NCI-H1417 treated with DMSO at 0.1 percent for 48 hours (cell line): ENCODE measurements at places on chromosomes 11 and 22.

DNA sequence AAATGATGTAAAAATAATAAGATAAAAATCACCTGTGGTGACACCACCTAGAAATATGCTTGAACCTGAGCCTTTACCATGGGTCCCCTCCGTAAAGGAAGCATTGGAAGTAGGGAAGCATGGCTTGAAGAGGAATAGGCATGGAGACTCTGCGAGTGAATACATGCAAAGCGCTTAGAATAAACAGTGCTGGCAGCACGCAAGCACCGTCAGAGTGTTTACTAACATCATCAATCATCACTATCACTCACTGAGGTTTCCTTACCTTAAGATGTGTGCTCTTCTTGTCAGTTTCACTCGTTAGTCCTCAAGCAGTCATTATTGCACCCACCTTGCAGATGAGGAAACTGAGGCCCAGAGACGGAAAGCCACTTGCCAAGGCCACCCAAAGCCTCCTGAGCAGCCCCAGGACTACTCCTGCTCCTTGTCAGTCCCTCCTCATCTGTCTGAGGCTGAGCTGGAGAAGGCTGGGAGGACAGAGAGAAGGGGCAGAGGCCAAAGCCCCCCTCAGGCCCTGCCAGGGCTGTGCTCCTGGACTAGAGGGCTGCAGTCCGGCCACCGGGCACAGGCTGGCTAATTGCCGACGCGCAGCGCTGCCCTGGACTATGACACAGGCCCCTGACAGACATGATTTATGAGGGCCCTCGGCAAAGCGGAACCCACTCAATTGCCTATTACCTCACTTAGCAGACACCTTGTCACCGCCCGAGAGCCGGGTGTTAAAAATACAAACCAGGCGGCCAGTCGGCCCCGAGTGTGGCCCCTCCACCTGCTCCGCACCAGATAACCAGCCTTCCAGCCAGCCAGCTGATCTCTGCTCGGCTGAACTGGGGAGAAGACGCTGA is 168.9 kb downstream of the MN1 start:
- DNase-seq: no peak

GRCh38 chr22:47564158-47564450 is 801.7 kb downstream of the TBC1D22A start:
- no peak for DNase-seq

GRCh38 chr11:2104524-2105440 is 34.4 kb downstream of the IGF2 start:
- no peak for DNase-seq

DNA sequence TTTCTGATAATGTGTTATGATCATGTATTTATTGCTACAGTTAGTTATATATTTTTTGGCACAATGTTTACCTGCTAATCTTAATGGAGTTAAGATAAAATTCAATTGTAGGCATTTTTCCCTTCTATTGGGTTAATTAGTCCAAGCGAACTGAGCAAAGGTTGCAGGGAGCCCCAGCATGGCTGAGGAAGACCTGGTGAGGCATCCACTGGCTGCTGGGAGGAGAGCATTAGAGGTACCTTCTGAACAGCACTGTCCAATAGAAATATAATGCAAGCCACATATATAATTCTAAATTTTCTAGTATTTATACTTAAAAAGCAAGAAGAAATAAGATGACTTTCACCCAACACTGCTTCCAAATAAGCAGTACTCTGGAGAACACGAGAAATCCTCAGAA is 689 bp upstream of the TMEM126A start:
- DNase-seq: no peak

DNA sequence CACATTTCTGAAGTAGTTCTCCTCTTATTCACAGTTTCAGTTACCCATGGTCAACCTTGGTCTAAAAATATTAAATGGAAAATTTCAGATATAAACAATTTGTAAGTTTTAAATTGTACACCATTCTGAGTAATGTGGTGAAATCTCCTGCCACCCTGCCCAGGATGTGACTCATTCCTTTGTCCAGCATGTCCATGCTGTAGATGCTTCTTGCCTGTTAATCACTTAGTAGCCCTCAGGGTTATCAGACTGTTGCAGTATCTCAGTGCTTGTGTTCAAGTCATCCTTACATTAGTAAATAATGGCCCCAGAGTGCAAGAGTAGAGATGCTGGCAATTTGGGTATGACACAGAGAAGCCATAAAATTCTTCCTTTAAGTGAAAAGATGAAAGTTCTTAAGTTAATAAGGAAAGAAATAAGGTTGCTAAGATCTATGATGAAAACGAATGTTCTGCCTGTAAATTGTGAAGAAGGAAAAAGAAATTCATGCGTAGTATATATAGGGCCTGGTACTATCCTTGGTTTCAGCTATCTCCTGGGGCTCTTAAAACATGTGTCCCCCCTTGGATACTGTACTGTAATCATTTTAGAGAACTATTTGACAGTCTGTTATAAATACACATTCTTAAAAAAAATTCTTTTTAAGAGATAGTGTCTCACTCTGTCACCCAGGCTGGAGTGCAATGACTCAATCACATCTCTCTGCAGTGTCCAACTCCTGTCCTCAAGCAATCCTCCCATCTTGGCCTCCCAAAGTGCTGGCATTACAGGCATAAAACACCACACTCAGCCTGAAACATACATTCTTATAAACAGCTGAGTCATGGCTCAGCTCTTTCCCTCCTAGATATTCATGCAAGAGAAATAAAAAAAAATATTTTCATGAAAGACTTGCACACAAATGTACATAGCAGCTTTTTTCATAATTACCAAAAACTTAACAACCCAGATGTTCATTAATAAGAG is 31.3 kb downstream of the MTNR1B start:
- DNase-seq: no peak

DNA sequence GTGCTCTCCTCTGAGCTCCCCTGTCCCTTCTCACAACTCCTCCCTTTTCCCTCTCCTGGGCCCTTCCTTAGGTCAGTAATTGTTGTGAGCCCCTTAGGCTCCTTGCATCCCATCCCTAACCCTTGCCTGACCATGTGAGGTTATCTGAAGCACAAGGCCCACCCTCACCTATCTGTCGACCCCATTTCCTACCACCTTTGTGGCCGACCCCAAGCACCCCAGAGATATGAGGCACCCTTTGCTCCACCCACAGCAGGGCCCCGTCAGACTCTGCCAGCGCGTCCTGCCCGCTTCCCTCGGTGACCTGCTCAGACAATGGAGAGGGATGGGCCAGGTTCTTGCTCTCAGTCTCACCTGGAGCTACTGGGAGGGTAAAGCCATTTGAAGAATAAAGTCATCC is 1.3 kb downstream of the GNG3 start:
- DNase-seq: peak; percentile 52

GRCh38 chr22:21599053-21599893 is 30.5 kb downstream of the YDJC start:
- DNase-seq: no peak

GRCh38 chr11:104118105-104118744 is 45.7 kb downstream of the PDGFD start:
- DNase-seq: no peak

DNA sequence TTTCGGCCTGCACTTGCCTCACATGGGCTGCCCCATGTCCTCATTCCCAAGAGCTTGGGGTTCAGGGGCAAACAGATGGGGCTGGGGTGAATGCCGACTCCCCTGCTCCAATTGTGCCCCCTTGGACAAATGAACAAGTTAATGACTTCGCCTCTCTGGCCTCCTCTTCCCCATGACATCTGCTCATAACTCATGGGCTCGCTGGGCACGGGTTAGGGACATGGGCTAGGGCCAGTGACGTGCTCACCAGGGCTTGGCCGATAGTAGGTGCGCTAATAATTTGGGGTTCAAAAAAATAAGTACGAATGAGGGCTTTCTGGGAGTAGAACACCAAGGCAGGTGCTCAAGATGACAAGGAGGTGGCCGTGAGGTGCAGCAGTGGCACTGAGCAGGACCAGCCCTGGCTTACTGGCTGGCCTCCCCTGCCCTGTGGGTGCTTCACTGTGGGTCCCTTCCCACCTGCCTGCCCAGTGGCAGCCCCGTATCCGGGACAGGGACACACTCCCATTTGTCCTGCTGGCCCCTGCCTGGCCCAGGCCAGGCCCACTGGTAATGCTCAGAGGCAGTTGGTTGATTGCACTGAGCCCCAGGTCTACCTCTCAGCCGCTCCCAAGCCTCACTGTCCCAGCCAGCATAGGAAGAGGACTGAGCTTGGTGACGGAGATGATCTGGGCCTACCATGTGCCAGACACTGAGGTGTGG is 12.3 kb downstream of the CBX6 start:
- no peak for DNase-seq

DNA sequence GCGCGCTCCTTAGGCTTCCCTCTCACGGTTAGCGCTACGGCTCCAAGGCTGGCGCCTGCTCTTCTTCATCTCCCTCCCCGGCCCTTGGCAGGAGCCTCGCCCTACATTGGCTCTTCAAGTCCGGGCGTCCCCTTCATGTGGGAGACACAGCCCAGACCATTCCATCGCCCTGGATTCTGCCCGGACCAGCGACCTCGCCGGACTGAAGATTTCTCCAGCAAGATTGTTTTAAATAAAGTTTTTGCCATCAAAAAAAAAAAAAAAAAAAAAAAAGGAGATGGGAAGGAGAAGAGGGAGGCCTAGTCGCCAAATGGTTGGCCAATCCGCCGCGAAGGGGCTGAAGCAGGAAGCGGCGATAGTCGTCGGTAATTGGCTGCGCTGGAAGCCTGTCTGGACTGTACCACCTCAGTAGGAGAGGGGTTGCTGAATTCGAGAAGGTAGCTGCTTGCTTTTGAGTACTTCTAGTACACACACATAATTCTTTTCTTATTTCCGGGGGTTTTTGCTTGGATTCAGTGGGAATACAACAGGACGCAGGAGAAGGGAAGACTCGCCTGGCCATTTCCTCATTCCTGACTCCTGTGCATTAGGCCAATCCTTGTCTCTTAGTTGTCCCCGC is 688 bp upstream of the ZDHHC5 start:
- peak; percentile 100 for DNase-seq

DNA sequence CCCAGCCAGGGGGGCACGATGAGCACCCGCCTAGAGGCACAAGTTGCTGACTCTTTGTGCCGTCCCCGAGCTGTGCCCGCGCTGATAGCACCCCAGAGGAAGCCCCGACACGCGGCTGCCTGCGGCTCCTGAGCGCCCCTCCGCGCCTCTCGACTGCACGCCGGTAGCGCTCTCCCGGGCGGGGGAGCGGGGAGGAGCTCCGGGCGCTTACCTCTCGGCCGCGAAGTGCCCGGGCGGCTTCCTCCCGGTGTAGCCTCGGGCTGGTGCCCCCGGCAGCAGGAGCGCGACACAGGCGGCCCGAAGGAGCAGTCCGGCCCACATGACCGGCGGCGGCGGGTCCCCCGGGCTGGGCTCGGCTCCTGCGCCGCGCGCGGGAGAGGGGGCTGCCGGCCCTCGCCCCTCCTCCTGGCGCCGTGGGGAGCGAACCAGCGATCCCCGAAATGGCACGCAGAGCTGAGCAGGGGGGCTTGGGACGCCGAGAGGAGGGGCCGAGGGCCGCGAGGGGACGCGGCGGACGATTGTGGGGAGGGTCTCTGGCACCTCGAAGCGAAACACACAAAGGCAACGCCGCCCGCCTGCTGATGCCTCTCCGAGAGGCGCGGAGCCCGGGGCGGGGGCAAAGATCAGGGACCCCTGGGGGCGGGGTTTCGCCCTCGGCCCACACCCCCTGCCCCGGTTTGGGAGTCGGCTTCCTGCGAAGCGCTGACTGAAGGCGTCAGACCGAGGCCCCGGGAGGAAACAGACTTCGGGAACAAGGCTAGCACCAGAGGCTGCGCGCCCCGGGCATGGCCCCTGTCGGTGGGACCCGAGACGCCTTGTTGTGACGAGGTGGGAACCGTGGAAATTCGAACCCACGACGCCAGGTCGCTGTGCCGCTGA is at the start of gene VWCE:
Gene VWCE (minus strand): TSS at position 600 of the 879 bp plus-strand sequence. CDS start 279 bp downstream, at position 321.
- DNase-seq: peak; percentile 20

GRCh38 chr11:73189315-73189714 is 28.8 kb upstream of the P2RY2 start:
- no peak for DNase-seq

GRCh38 chr11:336659-337198 is 16.1 kb upstream of the IFITM3 start:
- no peak for DNase-seq

GRCh38 chr22:27866135-27867084 is 52.6 kb downstream of the PITPNB start:
- no peak for DNase-seq

DNA sequence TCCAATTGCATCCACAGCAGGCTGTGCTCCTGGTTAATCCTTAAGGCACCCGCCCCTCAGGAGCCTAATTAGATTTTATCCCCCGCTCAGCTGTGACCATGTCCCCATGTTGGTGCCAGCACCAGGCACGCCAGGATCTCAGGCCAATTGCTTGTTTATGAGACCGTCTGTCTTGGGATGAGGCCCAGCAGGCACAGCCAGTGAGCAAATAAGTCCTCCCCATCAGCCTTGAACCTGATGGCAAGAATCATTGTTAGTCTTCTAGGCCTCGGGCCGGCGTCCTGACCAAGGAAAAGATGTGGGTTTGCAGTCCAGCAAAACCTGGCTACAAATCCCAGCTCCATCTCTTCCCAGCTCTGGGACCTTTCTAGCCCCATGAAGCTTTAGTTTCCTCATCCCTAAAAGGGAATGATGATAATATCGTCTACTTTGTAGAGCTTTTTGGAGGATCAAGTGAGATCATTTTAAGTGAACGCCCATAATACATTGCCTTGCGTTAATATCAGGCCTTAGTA is 57.3 kb downstream of the TP53I11 start:
- no peak for DNase-seq

GRCh38 chr22:48843640-48844039 is 984.0 kb downstream of the BRD1 start:
- DNase-seq: no peak

GRCh38 chr11:108037211-108037610 is 28.5 kb downstream of the CUL5 start:
- no peak for DNase-seq

DNA sequence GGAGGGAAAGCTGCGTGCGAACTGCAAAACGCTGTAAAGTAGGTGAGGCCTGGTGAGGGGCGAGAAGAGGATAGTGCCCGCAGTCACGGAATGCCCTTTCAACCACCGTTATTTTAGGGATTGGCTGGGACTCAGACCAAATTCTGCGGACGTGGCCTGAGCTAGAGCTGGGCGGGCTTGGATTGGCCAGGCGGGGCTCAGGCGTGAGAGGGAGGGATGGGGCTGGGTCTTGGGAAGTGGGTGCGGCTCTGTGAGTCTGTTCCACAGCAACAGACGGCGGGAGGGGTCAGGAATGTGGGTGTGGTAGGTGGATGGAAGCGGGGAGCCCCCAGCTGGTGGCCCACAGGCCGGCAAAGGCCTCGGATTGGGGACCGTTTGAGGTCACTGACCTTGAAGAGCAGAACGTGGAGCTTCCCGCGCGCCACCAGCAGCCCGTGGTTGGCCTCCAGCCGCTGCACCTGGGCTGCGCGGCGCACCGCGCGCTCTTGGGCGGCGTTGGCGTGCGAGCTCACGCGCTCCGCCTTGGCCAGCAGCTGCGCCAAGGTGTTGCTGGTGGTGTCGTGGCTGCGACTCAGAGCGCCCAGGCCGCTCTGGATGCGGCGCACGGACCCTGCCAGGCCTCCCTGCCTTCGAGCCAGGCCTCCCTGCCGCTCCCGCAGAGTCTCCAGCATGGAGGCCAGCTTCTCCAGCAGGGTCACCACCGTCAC is 444 bp downstream of the CAVIN3 start:
- no peak for DNase-seq

DNA sequence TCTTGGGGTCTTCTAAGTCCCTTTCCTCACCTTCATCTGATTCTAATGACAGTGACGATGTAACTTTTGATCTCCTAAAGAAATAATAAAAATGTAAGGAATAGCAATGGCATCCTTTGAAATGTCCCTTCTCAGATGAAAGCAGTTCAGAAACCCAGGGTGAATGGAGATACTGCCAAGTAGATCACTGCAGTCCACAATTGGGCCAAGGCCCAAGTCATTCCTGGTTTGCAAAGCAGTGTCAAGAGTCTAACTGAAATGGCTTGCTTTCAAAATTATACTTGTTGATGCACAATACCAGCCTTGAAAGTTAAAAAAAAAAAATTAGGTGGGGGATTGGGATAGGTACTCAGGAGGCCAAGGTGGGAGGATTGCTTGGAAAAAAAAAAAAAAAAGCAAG is 20.4 kb downstream of the ASCC2 start:
- no peak for DNase-seq
